Stimulated activated CD4-positive, alpha-beta T cell treated with anti-CD3 and anti-CD28 coated beads, Interleukin-1b, Interleukin-23, amount 100 ng/mL, for 4 hours (primary cell): ENCODE measurements at places on chromosomes 11 and 22.

- DNase-seq: no peak
These were observed 33.0 kb upstream of the NARS2 start for GRCh38 chr11:78607696-78608095.

- DNase-seq: no peak
These were observed 176.9 kb downstream of the DSCAML1 start for GRCh38 chr11:117620086-117620485.

DNA sequence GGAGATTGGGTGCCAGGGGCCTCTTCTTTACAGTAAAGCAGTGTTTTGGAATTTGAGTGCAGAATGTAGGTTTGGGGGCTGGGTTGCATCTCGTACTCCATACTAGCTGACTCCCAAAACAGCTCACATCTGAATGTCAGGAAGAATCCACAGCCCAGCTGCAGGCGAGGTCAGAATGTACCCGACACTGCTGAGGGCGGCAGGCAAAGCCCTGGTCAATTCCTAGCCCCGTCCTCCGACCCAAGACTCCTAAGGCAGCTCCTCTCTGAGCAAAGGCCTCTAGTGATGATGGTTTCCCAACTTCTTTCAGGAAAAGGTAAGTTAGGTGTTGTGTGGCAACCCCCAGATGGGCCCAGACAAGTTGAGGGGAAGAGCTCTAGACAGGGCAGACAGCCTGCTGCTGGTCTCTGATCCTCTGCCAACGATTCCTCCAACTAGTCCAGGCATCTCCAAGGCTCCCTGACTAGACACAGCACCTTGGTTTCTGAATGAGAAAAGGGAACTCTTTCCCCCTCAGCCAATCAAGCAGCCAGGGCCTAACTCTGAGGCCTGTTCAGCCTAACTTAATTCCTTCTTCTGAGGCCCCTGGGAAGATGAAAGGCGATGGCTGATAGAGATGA, 8.6 kb downstream of the LARGE2 start:
- DNase-seq: no peak

DNA sequence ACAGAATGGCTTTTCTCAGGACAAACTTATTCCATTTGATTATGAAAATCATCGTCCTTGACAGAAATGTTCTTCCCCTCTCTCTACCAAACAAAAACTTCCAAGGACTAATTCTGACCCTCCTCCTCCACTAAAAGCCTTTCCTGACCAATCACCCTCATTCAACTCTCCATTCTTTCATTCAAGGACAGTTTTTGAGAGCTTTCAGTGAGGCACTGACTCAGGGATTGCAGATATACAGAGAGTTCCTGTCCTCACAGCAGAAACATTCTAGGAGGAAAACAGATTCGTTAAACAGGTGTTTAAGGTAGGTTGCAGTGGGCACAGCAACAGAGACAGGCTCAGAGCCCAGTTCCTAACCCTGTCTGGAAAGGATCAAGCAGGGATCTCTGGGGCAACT, 41.5 kb downstream of the OR4D9 start:
- DNase-seq: no peak

DNA sequence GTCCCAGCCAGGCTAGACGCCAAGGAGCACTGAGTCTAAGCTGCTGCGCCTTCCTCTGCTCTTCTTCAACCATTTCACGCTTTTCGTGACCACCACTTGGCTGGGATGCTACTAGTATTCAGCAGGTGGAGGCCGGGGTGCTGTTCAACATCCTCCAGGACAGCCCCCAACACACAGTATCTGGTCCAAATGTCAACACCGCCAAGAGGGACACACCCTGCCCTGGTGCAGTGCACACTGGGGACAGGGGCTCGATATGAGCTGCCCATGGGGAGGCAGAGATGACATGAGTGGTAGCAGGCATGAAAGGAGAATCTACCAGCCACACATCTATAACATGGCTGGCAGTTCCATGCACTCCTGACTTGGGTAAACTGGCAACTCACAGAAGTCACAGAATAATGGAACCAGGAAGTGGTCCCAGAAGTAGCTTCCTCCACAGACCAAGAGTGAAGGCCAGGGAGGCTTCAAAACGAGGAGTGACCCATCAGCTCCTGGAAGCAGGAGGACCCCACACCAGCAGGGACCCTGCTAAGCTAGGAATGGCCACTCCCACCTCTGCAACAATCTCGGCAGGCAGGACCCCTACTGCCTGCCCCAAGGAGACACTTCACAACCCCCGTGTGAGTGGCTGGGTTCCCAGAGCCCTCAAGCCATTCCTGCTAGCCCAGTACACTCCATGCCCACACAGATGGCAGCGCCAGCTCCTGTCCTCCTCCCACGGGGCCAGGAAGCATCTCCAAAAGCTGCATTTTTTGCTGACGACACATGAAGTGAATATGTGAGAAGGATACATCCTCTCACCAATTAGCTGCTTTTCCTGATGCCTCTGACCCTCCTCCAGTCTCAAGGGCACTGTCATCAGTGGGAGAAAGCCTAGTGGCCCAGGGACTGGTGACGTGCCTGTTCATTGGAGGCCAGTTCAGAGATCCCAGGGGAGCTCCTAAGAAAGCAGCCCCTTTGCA, 78.8 kb downstream of the DGCR2 start:
- no peak for DNase-seq

DNA sequence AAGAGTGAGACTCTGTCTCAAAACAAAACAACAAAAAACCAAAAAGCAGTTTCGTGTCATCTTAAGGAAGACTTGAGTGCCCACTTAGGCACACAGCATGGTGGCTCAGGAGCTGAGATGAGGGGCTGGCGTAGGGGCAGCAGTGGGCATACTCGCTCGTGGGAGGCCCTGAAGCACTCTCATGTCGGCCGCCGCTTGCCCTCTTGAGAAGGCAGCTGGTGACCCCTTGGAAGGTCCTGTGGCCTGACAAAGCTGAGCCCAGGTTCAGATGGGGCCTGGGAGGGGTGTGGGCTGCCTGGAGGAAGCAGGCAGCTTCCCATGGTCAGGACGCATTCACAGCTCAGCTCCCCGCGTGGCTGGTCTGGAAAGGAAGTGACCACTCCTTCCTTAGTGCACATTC, 15.0 kb downstream of the MUC5B start:
- DNase-seq: no peak

DNA sequence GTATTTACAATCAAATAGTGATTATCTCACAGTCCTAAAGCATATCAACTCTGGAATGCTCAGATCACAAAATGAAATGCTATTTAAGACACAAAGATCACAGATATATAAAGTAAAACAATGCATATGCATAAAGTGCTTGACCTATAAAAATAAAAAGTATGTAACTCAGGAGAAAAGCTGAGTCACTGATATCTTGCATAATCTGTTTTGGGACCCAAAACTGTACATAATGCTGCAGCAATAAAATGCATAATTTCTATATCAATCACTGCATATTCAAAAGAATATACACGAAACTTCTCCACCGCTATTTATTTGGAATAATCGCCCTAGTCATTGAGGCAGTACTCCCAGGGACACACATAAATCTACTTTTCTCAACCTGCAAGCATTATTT, 34.9 kb upstream of the GRIA4 start:
- DNase-seq: no peak

GRCh38 chr11:70470127-70470526, 71.8 kb downstream of the CTTN start:
- DNase-seq: no peak

DNA sequence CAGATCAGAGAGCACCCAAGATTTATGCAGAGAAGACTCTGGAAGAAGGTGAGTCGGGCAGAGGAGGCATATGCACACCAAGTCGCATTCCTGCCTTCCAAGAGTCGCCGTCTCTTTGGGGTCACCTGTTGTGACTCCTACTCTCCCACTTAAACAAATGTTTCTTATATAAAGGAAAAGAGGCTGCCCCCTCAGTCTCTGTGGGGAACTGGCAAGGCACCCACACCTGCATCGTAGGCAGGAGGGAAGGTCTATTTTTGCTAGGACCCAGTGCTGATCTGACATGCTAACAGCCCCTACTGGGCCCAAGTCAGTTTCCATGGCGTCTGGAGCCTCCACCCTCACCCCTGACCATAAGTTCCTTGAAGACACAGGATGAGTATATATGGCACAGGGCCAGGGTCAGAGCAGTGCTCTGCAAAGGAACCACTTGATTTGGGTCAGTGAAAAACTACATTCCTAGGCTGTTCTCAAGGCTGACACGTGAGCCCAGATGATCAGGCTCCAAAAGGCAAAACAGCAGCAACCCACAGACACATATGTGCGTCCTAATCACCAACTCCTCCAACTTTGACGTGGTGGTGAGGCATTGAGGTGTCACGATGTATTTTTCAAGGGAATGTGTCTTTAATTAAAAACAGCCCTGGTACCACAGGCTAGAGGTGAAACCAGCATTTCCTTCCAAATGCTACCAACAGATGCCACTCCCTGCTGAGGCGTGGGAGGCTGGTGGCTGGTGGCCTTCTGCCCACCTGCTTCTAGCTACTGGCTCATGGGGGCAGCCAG, 55.6 kb upstream of the CSNK2A3 start:
- no peak for DNase-seq

DNA sequence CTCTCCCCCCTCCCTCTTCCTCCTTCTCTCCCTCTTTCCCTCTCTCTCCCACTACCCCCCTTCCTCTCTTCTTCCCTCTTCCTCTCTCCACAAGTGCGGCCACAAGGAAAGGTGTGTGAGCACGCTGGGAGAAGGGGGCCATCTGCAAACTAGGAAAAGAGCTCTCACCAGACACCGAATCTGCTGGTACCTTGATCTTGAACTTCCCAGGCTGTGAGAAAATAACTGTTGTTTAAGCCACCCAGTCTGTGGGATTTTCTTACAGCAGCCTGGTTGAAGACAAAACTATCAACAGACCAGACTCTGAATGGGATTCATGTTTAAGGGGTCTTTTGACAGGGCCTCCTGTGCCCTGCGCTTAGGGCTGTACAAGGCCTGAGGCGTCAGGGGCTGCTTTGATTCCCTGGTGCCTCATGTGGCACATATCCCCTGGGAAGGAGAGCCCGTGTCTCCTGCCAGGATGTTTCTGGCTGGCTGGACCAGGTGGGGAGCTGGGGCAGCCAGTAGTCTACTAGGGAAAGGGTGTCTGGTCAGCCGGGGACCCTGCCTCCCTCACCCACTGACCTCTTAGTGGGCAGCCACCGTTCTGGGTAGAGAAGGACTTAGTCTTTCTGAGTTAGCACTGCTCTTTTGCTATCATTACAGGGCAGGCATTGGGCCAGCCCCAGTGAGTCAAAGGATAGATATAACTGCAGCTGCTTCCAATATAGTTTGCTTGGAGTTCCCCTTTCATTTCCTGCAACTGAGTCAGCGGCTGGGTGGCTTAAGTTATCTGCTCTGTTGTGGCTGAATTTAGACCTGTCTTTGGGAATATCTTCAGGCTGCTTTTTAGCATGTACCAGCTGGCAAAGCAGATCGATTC, 6.2 kb downstream of the PANX1 start:
- peak; percentile 17 for DNase-seq

DNA sequence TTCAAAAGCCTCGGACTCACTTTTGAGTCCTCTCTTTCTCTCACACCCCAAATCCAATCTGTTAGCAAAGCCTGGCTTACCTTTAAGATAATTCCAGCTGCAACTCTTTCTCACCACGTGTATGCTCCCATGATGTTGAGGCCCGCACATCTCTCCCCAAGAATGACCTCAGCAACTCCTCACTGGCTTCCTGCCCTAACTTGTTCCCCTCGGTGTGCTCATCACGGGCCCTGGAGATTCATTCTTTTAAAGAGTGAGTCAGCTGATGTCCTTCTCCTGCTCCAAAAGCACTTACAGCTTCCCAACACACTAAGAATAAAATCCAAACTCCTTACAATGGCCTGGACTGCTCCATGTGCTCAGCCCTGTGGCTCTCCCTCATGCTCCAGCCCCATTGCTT, 1041.3 kb downstream of the OPCML start:
- DNase-seq: no peak

GRCh38 chr11:105647780-105648179, 37.9 kb downstream of the GRIA4 start:
- DNase-seq: no peak

- peak; percentile 47 for DNase-seq
These were observed 26.4 kb downstream of the LRFN4 start for GRCh38 chr11:66883016-66883965.

DNA sequence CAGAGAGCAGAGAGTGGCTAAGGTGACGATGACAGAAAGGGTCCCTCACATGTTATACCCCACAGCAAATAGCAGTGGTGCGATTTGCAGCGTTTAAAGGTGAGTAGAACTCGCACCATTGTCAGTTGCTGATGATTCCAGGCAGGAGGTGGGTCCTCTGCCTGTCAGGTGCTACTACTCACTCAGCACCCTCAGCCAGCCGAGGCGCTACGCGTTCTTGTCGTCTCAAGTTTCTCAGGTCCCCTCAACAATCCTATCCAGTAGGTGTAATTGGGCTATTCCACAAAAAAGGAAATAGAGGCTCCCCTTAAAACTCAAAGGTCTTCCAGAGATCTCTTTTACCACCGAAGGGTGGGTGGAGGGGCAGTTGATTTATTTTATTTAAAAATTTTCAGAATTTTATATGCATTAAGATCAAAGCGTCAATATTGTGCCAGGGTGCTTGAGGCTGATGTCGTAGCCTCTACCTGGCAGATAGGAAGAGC, 18.3 kb downstream of the ELF5 start:
- DNase-seq: no peak
